ENCODE measurements at places on chromosomes 7 and 10. TPM values are rescaled to one million over a fixed set of nuclear protein-coding genes. Genes with fewer than 3 reads are reported as not detected.

DNA sequence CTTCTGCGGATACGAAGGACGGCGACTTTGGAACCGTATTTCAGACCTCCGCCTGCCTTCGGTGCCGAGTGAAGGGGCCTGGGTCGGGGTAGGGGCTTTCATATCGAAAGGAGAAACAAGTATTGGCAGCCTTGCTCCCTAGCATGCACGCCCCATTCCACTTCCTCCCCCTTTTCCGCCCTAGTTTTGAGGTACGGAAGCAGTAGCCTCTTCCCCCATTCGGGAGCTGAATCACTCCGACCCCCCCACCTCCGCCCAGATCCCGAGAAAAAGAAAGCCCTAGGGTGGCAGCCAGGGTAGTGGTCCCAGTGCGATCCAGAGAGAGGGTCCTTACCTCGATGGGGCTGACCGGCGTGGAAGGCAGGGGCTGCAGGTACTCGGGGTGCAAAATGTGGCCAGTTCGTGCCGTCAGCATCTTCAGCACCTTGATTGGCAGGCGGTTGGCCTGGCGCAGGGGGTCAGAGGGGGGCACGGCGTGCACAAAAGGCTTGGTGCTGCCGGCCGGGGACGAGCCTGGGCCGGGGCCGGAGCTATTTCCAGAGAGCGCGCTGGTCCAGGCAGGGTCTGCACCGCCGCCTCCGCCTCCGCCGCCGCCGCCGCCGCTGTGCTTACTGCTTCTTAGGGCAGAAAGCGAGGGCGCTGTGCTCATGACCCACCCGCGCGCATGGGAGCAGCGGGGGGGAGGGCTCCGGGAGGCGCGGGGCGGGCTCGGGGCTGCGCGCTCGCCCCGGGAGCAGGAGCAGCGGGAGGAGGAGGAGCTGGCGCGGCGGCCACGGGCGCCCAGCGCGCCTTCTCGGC lies 594 bp downstream of the ZNF503 start:
- peak; percentile 77 for DNase-seq

The PAPOLB gene
- not detected for polyA plus RNA-seq

The CHAT gene
- not detected for polyA plus RNA-seq

DNA sequence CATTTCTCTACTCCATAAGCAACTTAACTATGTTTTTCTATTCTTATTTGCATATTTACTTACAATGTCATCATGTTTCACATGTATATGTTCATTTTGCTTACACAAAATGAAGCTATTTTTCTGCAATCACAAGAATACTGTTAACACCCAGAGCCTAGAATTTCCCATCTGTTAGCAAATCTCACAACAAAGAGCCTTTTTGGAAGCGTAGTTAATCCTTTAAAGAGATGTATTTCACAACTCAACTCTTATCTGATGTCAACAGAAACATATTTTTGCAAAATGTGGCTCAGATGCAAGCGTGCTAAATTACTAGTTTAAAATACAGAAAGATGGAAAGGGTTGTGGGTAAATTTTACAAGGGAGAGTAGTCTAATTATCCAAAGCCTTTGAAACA lies 110.6 kb upstream of the COL1A2 start:
- DNase-seq: no peak

The MBL2 gene
- not detected for polyA plus RNA-seq

DNA sequence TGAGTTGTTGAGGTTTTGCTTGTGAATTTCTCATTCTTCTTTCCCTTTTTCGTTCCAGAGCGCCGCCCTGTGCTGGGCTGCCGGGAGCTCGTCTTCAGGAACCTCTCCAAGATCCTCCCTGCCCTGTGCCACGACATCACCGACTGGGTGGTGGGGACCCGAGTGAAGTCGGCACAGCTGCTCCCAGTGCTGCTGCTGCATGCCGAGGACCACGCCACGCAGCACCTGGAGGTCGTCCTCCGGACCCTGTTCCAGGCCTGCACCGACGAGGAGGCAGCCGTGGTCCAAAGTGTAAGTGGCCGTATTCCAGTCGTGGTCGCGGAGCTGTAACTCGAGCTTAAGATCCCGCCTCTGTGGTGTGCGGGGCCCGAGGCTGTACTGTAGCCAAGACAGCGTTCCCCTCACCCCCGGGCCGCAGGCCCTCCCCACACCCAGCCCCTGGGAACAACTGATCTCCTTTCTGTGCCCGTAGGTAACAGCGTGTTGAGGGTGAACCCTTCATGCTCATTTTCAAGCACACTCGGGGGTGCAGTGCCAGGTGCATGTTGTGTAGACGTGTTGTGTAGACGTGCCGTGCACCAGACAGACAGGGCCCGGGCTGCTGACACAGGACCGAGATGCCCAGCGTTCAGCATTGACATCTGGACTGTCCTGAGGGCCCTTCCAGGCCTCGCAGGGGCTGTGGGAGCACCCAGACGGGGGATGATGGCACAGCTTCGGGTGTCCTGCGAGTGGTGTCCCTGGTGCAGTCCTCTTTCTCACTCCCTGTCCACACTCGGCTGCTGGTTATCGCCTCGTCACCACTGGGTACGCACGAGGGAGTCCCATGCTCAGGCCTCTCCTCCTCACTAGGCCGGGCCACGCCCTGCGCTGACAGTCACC lies 27.7 kb upstream of the PRKAR1B start:
- peak; percentile 42 for DNase-seq

GRCh38 chr10:17981766-17982380 lies 30.2 kb downstream of the SLC39A12 start:
- DNase-seq: no peak

The FAM185A gene
- polyA plus RNA-seq: 5.2 TPM

GRCh38 chr10:124156524-124157260 lies 63.3 kb upstream of the CHST15 start:
- DNase-seq: peak; percentile 49

- DNase-seq: no peak
Observed at GRCh38 chr7:125127304-125127703, 197.7 kb upstream of the POT1 start.

DNA sequence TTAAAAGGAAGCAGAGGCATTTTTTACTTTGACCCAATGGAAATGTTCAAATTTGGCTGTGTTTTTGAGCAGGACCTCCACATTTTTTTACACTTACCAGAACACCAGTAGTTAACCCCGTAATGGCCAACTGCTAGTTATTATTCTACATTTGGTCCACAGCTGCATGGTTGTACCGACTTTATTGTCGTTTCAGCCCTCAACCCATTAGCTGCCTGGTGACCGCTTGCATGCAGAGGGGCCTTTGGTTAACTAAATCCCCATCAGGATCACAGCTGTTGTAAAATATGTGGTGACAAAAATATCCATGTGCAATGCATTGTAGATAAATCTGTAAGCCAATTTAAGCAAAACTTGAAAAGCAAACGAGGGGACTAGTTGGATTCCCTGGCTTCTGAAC lies 342.2 kb upstream of the MEOX2 start:
- no peak for DNase-seq

The PDE6C gene
- polyA plus RNA-seq: not detected

The ASAH2B gene
- polyA plus RNA-seq: 1.5 TPM

- DNase-seq: no peak
Observed at GRCh38 chr10:121078672-121079102, 227.5 kb downstream of the WDR11 start.

DNA sequence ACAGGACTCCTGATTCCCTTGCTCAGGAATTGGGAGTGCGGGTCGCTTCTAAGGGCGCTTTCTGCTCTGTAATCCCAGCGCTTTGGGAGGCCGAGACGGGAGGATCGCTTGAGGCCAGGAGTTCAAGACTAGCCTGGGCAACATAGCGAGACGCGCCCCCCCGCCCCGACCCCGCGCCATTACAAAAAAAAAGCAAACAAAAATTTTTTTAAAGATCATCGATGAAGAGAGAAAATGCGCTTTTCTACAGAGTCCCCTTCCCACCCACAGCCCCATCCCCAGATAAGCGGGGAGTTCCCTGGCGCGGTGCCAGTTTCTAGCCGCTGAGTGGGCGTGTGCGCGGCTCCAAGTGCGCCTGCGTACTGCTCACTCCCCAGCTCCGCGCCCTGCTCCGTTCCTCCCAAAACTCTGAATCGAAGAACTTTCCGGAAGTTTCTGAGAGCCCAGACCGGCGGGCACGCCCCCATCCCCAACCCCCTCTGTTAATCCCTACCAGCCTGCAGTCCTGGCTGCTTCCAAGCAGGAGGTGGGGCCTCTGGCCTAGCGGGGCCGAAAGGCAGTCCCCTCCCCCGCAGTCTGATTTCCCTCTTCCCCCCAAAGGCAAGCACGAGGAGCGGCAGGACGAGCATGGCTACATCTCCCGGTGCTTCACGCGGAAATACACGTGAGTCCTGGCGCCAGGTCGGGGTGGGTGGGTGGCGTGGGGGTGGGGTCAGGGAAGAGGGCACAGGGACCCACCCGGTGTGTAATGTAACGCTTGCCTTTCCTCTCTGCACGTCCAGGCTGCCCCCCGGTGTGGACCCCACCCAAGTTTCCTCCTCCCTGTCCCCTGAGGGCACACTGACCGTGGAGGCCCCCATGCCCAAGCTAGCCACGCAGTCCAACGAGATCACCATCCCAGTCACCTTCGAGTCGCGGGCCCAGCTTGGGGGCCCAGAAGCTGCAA lies 1.0 kb downstream of the HSPB1 start:
- DNase-seq: peak; percentile 87

DNA sequence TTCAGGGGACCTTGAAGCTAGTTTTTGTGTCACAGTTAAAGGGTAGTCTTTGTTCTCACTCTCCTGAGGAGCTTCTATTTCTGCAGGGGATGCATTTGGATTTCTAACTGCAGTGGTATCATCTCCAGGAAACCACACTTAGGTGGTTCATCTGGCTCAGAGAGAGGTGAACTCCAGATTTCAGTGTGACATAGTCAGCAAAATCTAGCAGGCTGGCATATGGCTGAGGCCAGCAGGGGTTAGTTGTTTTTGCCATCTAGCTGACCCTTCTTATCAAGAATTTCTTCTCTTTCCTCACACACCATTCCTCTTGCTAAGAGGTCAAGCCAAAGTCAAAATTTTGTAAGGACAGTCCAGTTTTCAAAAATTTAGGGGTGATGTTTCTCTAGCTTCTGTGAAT lies 248.2 kb downstream of the REEP3 start:
- no peak for DNase-seq

The PON3 gene
- polyA plus RNA-seq: 0.43 TPM

GRCh38 chr10:95604630-95605029 lies 43.5 kb upstream of the SORBS1 start:
- no peak for DNase-seq

- no peak for DNase-seq
Observed at GRCh38 chr7:106740806-106741205, 79.8 kb upstream of the CCDC71L start.

DNA sequence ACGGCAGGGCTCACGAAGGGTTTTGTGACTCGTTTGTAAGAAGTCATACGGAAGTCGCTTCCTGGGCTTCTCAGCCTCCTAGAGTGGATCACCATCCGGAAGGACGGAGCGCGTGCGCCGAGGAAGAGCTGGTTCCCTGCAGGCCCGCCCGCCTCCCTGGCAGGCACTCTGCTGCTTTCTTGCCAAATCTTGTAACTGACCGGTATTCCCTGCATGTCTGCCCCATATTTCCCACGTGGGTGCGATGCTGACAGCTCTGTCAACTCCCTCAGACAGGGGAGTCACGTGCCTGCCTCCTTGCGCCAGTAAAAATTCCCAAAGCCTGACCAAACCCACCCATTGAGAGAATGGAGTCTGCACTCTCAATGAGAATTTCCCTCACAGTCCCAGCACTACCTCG lies 12.7 kb downstream of the SHH start:
- no peak for DNase-seq

The INSIG1 gene
- 5.3 TPM for polyA plus RNA-seq

DNA sequence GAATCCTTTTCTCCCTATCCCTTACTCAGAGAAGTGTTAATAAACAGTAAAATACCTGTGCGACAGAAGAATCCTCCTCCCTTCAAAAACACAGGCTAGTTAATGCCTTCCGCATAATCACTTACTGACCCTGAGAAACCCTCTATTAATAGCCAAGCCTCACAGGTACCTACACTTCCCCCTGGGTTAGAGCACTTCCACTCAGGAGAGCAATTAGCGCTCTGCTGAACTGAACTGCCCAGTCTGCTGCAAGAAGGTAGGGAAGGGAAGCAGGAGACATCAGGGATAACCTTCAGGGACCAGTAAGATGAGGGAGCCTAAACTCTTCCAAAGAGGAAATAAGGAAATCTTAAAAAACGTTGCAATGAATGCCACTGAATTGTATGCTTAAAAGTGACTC lies 39.6 kb downstream of the KIAA1549 start:
- DNase-seq: no peak

DNA sequence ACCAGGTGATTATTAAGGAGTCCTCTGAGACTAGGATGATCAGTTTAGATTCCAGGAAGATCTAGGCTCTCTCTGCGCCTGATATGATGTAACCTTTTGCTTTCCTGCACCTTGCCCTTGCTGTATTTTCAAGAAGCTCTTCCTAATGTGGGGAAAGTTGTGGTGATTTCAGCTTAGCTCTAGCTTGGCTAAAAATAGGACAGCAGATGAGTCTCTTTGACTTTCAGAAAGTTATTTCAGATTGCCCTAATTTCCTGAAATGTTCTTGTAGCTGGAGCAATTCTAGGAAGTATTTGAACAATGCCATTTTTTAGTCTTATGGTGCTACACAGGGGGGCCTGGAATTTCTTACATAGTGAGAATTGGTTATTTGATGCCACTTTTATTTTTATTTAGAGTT lies 3.8 kb downstream of the LCOR start:
- no peak for DNase-seq

Measured in psoas muscle (tissue), 8 donors.